ENCODE measurements at places on chromosomes 11 and 22.

- no peak for DNase-seq
These were observed 79.9 kb downstream of the MS4A13 start for GRCh38 chr11:60594998-60595642.

- no peak for DNase-seq
These were observed 439.7 kb downstream of the BUD13 start for GRCh38 chr11:116333001-116333535.

DNA sequence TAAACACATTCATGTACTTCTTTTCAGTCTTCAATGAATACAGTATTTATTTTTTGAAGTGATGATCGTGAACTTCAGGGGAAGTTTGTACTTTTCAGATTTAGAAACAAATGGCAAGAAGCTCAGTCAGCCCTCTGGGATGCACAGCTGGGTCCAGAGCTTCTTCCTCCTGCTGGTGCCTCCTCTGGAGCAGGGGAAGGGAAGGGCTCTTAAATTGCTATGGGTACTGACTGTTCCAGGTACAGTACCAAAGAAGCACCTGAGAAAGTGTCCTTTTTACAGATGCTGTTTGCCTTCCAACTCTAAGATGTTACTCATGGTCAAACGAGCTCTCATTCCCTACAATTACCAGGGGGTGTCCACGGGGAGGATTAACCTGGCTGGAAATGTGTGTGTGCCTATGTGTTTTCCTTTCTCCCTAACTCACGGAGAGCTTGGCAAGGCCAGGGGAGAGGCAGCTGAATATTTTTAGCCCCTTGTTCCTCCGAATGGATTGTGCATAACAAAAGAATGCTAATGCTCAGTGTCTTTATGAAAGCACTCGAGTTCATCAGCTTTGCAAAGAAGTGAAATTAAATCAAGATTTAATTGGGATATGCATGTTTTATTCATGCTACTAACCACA lies 313.7 kb upstream of the CADM1 start:
- DNase-seq, result no peak

GRCh38 chr11:103202048-103202651 lies 92.9 kb downstream of the DYNC2H1 start:
- DNase-seq, result no peak

DNA sequence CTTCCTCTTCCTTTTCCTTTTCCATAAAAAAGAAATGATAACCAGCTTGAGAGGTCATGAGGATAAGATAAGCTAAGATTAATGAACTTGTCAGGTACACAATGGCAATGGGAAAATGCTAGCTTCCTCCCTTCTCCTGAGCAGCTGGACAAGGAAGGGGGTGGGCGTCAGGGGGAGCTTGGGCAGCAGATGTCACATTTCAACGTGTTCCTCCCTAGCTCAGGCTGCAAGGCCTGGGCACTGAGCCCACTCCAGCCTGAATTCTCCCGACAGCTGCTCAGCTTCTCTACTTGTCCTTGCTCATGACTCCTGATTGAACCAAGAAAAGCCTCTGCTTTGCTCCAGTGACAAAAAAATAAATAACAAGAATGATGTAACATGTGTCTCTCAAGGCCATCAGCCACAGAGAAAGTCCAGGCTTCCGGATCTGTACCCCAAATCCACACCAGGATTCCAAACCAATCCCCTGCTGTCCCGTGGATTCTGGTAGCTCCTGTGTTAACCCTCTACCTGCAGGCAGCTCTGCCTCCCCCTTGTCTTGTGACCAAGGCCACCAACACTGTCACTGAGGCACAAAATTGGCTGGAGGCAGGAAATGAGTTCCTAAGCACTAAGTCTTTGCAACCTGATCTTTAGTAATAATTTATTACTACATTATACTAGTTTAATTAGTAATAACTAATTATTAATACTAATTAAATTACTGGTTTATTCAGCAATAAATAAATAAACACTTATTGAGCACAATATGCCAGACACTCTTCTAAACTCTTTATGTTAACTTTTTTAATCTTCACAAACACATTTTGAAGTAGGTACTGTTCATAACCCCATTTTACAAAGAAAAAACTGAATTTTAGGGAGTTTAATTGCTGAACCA lies 146.5 kb downstream of the CCDC34 start:
- DNase-seq, result no peak

DNA sequence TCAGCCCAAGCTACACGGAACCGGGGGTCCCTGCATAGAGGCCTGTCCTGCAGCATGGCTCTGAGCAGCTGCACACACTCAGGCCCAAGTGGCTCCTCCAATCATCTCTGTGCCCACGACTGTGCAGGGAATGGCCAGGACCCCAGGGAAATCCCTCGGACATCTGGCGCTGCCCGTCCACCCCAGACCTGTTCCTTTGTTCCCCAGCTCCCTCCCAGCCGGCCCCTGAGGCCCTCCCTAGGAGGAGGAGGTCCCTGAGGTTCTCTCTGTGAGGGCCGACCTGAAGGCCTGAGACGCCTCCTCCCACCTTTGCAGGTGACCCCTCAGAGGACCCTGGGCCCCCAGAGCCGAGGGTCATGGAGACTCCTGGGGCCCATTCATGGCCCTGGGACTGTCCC lies 1.1 kb downstream of the MLC1 start:
- DNase-seq, result no peak

DNA sequence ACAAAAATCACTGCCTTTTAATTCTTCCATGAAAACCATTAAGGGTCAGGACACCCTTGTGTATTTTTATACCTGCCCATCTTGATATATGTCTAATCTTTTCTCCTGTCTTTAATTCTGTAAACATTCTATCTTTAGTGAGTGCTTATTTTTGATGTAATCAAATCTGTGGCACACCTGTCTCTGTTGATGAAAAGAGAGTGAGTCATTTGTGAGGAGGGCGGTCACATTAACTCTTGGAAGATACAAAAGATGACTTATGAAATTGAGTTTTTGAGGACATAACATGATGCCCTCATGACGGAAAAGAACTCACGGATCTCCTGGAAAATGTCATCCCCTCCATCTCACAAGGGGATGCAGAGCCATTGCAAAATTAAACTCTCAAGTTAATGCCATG lies 206.5 kb upstream of the PGR start:
- DNase-seq, result no peak

GRCh38 chr11:36164506-36165250 lies 124.5 kb downstream of the COMMD9 start:
- no peak for DNase-seq

GRCh38 chr11:17846852-17847453 lies 112.4 kb downstream of the KCNC1 start:
- DNase-seq, result no peak

DNA sequence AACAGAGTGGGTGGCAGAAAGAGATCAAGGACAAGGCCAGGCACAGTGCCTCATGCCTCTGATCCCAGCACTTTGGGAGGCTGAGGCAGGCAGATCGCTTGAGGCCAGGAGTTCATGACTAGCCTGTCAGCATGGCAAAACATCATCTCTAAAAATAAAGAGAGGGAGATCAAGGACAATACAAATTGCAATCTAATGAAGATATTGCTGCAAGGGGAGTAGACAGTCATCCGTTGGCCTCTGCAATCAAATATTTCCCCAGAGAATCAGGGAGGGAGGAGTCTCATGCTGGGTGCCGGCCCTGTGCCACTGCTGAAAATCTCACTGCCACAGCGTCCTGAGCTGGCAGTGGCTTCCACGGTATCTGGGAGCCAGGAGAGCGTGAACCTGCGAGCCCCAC lies 19.4 kb upstream of the IL17RA start:
- peak; percentile 23 for DNase-seq

- DNase-seq, result no peak
These were observed 154.8 kb downstream of the ENTHD1 start for GRCh38 chr22:39738746-39739145.

- DNase-seq, result no peak
These were observed 36.0 kb downstream of the TTLL1 start for GRCh38 chr22:43053176-43053575.

DNA sequence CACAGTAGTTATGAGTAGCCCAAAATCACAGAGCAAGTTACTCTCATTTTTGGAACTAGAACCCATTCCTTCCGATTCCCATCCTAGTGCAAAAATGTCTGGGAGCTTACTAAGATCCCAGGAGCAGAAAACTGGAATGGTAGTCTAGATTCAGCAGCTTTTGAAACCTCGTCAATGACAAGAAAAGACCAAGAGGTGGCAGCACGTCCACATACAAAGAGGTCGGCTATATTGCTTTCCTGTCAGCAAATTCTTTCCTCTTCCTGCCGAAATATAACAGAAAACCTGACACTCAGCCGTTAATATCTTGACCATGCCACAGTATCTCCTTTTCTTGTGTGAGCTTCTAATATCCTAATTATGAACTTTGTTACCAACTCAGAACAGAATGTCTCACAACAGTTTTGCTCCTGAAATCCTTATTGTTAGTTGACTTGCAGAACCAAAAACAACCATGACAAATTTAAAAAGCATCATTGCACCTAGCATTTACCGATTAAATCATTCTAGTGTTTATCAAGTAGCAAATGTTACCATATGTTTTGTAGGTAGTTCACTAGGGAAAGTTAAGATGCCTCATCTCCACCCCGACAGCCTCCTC lies 92.8 kb upstream of the OR9G4 start:
- peak; percentile 72 for DNase-seq

DNA sequence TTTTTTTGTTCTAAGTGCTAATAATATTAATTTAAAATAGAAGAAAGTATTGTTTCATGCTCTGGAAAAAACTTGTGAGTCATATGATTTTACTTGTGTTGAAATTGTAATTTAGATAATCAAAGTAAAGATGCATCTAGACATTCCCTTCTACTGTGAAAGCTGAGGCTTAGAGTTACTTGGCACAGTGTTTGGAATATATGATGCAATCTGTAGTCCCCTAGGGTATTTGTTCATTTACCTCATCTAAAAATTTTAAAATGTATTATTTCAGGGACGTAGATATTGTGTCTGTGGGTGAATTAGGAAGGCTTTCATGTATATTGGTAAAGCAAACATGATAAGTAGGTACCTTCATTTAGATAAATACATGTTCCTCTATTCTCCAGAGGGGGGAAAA lies 793.5 kb upstream of the CNTN5 start:
- no peak for DNase-seq

DNA sequence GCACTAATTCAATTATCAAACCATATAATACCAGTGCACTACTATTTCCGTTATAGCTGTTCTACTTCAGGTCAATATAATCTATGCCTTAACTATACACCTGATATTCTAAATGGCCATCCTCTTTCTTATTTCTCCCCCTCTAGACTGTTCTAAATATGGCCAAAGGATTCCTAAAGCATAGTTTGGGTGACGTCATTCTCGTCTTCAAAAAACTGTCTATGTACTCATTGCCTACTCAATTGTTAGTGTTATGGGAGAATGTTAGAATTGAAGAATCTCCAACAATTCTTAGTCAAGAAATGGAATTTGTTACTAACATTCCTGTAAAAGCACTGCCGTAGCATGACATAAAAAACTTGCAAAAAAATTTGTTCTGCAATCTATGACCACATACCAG lies 431.1 kb upstream of the ANO3 start:
- no peak for DNase-seq

DNA sequence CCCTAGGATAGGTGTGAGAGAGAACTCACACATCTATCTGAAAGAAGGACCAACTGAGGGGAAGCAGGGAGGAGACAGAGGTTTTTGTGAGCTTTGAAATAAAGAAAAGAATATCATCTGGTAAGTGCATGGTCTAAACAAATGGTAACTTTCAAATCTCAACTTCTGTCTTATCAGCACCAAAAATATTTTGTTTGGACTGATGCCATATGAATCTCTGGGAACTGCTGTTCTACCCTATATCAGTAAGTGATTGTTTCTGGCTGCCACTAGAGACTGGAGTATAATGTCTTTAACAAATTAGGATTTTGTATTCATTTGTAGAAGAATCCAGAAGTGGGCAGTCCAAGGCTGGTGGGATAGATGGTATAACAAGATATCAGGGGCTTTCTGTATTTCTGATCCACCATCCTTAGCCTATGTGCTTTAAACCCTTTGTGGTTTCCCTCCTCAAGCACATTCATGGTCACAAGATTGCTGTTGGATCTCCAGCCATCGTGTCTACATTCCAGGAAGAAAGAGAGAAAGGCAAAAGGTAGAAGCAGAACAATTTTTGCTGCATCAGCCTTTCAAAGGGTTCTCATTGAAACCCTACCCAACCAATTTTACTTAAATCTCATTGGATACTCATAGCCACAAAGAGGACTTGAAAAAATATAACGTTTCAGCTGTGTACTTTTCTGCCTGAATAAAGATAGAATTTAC lies 4.7 kb downstream of the HEPHL1 start:
- DNase-seq, result no peak

DNA sequence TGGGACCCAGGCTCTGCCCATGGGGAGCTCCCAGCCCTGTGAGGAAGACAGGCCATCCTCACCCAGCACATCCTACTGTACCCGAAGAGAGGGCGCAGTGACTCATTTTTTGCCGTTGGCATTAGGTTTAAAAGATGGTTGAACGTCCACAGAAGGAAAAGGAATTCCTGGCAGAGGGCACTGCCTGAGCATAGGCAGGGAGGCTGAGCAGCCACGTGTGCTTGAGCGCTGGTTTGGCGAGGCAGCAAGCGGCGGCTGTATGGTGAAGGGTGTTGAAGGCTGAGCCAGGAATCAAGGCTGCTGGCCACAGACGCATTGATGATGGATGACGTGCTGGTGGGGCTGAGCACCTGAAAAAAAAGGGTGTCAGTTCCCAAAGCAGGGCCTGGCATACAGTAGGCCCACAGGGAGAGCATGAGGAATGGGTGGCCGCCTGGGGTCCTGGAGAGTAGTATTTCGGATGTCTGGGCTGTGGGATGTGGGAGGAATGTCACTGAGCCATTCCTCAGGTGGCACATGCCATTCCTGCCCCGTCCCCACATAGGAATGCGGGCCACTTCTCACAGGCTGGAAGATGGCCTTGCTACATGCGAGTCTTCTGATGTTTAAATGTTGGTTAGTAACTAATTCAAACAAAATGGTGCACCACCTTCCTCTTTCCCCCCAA lies 112.5 kb downstream of the KIAA1671 start:
- no peak for DNase-seq

DNA sequence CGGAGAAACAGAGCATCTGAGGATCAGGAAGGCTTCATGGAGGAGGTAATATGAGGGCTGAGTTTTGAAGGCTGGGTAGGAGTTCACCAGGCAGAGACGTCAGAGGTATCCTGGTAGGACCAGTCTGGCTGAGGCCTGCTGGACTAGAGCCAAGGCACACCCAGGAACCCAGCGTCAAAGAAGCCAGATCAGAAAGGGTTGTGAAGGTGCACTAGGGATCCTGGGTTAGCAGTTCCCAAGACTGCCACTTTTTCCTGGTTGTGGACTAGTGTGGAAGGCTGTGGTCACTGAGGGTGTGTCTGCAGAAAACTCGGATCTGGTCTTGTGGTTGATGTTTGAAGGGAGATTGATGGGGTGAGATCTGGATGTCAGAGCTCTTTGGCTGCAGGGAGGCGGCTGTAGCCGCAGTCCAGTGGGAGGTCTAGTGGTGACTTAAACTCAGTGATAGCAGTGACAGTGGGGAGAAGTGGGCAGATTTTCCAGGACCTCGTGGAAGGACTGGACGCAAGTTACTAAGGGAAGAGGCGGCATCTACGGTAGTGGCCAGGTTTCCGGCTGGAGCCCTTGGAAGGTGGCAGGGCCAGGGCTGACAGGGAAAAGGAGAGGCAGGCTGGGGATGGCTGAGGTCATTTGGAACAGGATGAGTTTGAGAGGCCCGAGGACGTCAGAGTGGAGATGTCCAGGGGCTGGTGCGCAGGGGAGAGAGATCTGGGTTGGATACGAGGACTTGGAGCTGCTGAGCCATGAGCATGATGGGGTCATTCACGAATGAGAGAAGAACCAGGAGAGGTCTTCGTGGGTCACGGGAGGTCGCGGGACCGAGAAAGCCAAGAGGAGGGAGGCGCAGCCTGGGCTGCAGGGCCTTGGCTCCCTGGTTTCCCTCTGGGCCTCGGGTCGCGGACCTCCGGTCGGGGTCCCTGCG lies 10.9 kb downstream of the RELA start:
- peak; percentile 77 for DNase-seq
